ENCODE measurements at places on chromosomes 12 and 14.

DNA sequence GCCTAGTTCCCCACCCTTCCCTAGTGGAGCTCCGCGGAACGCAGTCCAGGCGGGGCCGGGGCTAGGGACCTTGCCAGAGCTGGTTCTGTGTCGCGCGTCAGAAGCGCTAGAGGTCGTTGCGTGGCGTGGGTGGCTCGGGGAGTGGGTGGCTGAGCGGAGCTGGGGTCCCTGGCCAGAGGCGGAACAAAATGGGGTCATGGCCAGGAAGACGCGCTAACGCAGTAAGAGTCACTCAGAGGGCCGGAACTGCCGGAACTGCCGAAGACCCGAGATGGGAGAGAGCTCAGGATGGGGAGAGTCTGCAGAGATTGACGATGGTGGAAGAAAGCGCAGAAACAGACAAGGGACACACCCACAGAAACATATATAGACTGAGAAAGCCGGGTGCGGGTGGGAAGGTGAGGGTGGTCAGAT, 4.8 kb downstream of the DGKA start:
- DNase-seq = peak; percentile 45

DNA sequence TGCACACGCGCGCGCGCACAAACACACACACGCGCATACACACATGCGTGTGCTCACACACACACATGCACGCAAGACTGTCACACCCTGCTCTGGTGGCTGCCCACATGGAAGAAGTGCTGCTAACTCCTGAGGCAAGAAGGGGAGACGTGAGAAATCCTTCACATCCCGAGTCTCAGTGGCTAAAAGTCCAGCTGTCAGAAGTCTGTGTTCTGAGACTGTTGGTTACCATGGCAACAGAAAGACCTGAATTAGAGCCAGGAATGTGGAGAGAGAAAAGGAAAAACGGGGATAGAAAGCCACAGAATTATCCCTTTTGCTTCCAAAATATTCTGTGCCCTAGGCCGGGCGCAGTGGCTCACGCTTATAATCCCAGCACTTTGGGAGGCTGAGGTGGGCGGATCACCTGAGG, 71.2 kb downstream of the PPFIBP1 start:
- DNase-seq = peak; percentile 90

DNA sequence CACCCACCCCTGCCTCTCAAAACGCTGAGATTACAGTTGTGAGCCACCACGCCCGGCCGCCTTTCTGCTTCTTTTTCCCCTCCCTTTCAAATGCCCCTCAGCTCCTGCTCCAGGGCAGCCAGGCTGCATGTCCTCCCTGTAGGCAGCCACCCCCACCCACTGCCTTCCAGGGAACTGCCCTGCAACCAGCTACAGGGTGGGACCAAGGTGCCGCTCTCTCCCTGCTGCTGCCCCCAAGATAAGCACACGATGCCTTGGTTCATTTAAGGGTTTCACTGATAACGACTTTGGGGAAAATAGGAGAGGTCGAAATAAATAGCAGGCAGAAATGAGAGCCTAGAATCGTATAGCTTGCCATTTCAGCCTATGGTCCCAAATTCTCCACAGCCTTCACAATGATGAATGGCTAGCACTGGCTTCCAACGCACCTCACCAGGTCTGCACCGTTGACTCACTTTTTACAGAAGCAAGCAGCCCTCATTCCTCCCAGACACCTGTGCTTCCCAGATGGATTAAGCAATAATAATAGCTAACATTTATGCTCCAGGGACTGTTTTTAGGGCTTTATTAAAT, 40.7 kb downstream of the ATG14 start:
- DNase-seq = no peak

DNA sequence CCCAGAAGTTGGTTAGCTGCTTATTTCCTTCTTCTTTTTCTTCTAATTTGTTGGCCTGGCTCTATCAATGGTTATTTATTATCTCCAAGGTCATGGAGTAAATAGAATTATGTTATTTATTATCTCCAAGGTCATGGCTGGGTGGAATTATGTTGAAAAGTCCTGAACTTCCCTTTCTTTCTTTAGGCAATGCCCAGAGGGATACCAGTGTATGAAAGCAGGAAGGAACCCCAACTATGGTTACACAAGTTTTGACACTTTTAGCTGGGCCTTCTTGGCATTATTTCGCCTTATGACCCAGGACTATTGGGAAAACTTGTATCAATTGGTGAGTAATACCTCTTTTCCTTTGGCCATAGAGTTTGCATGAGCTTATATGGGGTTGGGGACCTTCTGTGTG, 111.6 kb downstream of the SCN8A start:
- DNase-seq = no peak

GRCh38 chr12:50081096-50081808, 3.9 kb upstream of the SMARCD1 start:
- DNase-seq = no peak

Data from hindlimb muscle (tissue), 1 donor.